Stimulated activated CD4-positive, alpha-beta T cell treated with anti-CD3 and anti-CD28 coated beads, Interleukin-4, amount 100 ng/mL, for 1 hour (primary cell): ENCODE measurements at places on chromosomes 7 and 10.

GRCh38 chr7:5382281-5382892 lies 41.2 kb downstream of the TNRC18 start:
- no peak for DNase-seq

GRCh38 chr10:63286754-63287264 lies 153.7 kb downstream of the NRBF2 start:
- no peak for DNase-seq

- no peak for DNase-seq
Observed at GRCh38 chr7:30524545-30524944, 19.9 kb upstream of the GGCT start.

DNA sequence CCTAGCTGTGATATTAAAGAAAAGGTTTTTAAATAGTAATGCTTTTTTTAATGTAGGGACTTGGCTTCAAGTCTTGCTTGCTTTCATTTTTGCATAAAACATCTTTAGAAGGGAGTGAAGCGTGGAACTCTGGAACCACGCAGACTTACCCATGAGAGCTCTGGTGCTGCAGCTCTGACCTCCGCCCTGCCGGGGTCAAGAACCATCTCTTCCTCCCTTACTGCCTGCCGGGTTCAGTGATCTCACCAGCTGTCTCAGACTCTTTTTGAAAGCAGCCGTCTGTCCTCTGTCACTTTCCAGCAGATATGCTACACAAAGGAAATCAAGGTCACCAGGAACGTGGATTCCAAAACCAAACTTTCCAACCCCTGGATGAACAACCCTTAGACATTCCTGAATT lies 353.8 kb downstream of the GPR37 start:
- DNase-seq, result no peak

DNA sequence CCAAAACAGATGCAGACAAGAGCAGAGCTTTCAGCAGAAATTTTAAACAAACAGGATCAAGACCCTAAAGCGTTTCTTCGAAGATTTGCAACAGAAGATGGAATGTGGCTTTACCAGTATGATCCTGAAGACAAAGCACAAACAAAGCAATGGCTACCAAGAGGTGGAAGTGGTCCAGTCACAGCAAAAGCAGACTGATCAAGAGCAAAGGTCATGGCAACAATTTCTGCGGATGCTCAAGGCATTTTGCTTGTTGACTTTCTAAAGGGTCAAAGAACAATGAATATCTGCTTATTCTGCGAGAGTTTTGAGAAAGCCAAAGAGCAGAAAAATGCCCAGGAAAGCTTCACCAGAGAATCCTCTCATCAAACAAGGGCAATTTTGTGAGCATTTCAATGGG lies 130.4 kb downstream of the MBL2 start:
- no peak for DNase-seq

GRCh38 chr7:108130261-108130660 lies at the start of gene LAMB4:
Gene LAMB4, minus strand, starts transcription at chr7:108130361. Its CDS starts 7,197 bp downstream, at chr7:108123164.
- DNase-seq, result no peak

- no peak for DNase-seq
Observed at GRCh38 chr10:120103738-120104560, 211.4 kb downstream of the SEC23IP start.

DNA sequence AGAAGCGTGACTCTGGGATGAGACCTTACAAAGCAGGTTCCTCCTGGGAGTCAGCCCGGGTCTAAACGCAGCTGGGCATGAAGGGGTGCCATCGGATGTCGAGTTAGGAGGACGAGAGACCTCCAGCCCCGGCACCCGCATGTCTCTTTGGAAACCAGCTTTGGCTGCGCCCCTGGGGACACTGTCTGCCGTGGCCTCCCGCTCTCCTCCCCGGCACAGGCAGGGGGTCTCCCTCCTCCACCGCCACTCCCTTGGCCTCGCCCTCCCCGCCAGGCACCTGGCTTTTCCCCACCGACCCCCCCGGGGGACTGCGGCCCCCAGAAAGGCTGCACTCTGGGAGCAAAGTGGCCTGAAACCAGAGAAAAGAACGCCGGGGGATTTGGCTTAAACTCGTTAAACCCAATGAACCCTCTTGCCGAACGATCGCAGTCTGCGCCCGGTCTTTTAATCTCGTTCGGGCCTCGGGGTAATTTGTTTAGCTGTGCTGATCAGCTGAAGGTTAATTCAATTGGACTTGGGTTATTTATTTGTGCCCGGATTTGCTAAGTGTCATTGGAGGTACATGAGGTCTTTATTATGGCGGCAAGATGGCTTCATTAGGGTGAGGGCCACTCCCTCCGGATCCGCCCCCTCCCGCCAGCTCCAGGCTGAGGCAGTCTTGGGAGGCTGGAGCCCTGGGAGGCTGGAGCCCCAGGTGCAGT lies 16.4 kb upstream of the PSMG3 start:
- no peak for DNase-seq

- no peak for DNase-seq
Observed at GRCh38 chr10:63171255-63171855, 38.2 kb downstream of the NRBF2 start.

GRCh38 chr10:20778008-20778757 lies 118.9 kb downstream of the NEBL start:
- no peak for DNase-seq

- DNase-seq, result no peak
Observed at GRCh38 chr7:55065511-55066229, 46.9 kb downstream of the EGFR start.

- no peak for DNase-seq
Observed at GRCh38 chr7:28038175-28038797, 142.3 kb downstream of the JAZF1 start.
